ENCODE measurements at places on chromosomes 7 and 10.

- DNase-seq, result no peak
Observed at GRCh38 chr7:36736899-36737211, 12.6 kb upstream of the AOAH start.

DNA sequence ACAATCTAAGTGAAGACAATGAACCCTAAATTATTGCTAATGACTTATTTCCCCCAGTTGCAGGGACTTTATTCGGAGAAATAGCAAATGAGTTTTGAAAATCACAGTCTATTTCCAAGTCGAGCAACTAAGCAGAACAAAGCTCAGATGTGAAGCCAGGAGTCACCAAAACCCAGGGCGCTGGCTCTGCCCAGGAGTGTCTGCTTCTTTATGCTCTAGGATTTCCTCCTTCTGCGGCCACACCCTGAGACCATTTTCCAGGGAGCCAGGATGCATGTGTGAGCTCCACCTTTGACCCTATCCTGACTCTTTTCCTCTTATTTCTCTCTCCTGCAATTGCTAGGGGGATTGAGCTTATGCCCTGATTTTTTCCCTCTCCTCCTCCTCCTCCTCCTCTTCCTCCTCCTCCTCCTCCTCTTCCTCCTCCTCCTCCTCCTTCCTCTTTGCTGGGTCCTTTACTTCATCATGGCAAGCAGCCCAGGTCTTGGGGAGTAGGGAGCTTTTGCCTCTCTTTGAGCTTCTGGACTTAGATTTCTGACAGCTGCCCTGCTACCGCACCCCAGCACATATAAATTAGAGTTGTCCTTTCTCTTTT is 234.4 kb downstream of the ARL4A start:
- no peak for DNase-seq

DNA sequence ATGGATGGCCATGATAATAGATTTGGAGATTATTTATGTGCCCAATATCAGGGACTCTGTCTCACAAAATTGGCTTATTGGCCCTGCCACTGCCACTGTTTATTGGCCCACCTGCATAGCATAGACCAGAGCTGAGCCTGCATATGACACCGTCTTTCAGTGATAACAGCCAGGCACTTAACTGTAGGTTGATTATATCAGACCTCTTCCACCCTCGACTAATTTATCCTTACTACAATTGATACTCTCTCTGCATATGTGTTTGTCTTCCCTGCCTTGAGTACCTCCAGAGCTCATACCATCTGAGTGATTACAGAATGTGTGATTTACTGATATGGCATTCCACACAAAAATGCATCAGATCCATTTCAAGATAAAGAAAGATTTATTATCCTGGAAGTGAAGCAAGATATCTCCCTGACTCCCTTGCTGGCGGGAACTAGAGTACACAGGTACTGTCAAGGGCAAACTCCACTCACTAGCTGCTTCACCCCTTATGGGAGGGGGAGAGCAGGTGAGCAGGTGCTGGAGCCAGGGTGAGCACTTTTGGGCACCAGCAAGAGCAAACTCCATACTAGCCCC is 13.1 kb upstream of the SAMD9L start:
- no peak for DNase-seq

GRCh38 chr7:1059200-1060091 is 15.1 kb downstream of the GPR146 start:
- no peak for DNase-seq

GRCh38 chr10:117170244-117170643 is 27.0 kb upstream of the KCNK18 start:
- DNase-seq, result no peak

GRCh38 chr10:96212911-96213310 is 58.5 kb downstream of the BLNK start:
- DNase-seq, result no peak

DNA sequence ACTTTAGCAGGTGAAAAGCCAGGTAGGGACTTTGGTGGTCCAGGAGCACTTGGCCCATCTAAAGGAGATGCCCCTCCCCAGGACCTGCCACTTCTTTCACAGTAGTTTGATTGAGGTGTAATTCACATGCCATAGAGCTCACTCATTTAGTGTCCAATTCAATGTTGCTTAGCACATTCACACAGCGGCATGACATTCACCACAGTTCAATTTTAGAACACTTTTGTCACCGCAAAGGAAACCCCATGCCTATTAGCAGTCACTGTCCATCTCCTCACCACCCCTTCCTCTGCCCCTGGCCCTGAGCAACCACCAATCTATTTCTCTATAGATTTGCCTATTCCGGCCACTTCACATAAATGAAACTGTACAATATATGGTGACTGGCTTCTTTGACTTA is 211.6 kb upstream of the ZMIZ1 start:
- DNase-seq, result no peak

- DNase-seq, result no peak
Observed at GRCh38 chr10:79443338-79444198, 1.9 kb downstream of the ZCCHC24 start.

DNA sequence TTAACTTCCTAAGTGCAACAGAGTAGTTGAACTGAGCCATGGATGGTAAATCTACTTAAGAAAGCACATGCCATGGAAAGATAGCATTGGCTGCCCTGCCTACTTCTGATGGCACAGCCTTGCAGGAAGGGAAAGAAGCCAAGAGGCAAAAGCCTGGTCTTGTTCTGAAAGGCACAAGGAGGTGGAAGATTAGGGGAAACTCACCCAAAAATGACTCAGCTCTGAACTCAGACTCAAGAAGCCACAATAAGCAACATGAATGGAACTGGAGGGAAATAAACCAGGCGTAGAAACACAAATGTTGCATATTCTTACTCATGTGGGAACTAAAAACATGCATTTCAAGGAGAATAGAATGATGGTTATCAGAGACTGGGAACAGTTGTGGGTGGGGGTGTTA is 20.8 kb upstream of the ALOX5 start:
- DNase-seq, result no peak

DNA sequence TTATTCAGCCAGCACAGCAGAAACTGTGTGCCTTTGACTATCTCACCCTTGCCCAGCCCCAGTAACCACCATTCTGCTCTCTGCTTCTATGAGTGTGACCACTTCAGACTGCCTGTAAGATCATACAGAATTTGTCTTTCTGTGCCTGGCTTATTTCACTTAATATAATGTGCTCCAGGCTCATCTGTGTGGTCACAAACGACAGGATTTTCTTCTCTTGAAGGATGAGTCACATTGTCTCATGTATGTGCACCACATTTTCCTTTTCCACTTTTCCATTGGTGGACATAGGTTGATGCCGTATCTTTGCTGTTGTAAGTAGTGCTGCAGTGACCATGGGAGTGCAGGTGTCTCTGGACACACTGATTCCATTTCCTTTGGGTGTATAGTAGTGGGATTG is 122.5 kb upstream of the LANCL2 start:
- no peak for DNase-seq

DNA sequence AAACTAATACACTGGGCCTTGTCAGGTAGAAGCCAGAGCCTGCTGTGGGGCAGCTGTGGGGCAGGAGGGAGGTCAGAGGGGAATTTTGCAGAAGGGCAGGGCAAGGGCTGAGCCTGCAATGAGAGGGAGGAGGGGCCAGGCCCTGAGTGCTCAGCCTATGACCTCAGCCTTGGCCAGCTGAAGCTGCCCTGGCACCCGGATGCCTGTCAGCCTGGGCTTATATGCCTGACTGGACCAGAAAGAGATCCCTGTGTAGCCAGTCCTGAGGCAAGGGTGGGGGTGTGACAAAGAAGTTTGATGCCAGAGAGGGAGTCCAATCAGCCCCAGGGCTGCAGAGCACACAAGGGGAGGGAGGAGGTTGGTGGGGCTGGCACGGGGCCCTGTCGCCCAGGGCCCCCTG is 22.3 kb upstream of the PRRT4 start:
- no peak for DNase-seq

DNA sequence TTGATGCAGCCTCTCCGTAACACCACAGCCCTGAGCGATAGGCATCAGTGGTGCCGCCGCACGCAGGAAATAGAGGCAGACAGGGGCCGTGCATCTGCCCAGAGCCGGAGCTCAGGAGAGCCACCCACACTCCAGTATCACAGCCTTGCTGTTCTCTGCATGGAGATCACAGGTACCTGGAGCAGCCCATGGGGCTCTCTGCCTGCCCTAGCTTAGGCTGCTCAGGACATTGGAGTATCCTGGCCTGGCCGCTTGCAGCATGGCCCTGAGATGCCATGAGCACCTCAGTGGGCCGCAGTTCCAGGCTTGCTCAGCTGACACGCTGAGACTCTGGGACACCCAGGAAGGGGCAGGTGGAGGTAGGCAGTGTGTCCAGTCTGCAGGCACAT is 47.0 kb downstream of the ELFN1 start:
- no peak for DNase-seq

DNA sequence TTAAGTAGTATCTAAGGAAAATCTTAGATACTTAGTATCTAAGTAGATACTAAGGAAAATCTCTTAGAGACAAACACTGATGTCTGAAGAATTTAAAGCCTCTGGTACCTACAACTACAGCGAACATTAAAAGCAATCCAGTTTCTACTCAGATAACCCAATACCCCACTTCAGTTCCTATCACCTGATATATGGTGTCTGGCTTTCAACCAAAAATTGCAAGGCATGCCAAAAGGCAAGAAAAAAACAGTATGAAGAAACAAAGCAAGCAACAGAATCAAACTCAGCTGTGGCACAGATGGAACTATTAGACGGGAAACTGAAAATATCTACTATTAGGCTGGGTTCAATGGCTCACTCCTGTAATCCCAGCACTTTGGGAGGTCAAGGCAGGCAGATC is 31.1 kb downstream of the ARHGAP12 start:
- no peak for DNase-seq

DNA sequence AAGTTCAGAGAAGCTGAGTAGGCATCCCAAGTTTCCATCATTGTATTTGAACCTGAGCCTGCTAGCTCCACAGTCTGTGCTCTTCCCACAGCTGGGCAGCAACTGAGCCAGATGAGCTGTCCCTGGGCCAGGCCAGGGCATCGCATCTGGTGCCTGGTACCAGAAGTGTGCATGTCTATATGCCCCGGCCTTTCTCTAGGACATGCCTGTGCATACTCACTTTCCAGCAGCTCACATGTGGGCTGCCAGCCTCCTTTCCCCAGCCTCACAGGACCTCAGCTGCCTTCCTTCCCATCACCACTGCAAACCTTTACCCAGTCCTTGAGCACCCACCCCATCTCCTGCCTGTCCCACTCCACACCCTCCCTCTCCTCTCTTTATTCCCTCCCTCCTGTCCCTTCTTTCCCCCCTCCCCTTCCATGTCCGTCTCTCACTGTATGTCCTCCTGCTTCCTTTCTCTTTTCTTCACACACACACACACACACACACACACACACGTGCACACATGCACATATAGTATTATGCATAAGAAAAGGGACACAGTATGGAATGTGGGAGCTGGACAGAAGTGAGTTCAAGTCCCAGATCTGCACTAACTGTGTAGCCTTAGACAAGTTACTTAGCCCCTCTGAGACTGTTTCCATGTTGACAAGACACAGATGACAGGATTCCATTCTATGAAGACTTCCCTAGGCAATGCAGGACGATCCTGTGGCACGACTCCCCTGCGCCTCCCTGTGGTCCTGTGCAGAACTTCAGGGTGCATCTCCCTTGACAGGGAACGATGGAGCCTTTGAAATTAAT is 10.9 kb downstream of the CDHR1 start:
- DNase-seq, result peak; percentile 36

- DNase-seq, result no peak
Observed at GRCh38 chr7:155845226-155845625, 33.0 kb upstream of the SHH start.

DNA sequence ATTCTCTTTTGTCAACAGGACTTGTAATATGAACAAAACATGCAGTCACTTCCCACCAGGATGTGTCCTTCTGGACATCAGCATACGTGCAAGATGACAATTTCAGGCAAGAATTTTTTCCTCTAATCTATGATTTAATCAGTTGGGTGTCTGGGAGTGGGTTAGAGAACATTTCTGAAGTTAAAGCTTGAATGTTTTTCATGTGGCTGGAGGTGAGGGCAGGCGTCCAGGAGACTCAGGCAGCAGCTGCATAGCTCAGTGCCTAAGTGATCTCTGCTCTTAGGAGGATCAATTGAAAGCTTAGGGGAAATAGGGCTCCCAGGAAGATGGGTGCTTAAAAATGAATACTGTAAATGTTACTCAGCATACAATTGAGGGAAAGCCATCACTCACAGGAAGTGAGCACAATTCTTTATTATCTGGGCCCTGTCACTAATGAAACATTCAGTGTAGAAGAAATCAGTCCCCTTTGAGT is 457.6 kb upstream of the KLF6 start:
- no peak for DNase-seq

GRCh38 chr7:12540850-12541249 is 29.7 kb upstream of the SCIN start:
- no peak for DNase-seq

- DNase-seq, result no peak
Observed at GRCh38 chr7:27423290-27423689, 180.7 kb downstream of the EVX1 start.

- DNase-seq, result no peak
Observed at GRCh38 chr10:16967866-16968415, 150.7 kb upstream of the RSU1 start.

- DNase-seq, result no peak
Observed at GRCh38 chr10:29377333-29377961, 88.6 kb downstream of the LYZL1 start.

DNA sequence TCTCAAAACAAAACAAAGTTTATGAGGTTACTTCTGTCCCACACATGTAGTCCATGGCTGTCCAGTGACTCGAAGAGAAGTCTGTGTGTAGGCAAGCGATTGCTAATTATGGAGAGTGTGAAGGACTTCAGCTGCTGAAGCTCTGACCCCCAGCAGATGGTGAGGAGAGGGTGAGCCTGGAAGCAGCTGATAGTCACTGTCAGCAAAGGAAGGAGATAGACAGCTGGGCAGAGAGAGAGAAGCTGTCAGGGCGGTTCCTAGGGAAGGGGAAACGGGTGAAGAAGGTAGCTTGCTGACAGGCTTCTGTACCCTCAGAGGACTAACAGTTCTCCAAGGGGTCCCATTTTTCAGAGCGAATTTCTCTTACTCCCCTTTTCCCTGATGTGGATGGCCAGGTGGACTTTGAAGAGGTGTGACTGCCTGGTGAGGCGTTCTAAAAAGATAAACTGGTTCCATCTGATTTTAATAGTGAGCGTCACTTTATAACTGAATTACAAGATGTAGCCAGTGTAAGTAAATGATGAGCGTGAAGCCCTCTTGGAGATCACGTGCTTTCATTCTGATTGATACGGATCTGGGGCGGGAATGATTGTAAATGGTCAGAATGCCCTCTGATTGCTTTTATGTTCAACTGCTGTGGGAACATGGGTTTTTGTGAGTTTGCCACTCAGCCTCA is 12.1 kb downstream of the ZSCAN21 start:
- DNase-seq, result no peak

GRCh38 chr10:34386921-34387320 is 428.2 kb downstream of the PARD3 start:
- DNase-seq, result no peak
